ENCODE measurements at places on chromosomes 12 and 14.

- DNase-seq = no peak
These were observed 19.7 kb downstream of the MARK3 start for GRCh38 chr14:103404920-103405319.

DNA sequence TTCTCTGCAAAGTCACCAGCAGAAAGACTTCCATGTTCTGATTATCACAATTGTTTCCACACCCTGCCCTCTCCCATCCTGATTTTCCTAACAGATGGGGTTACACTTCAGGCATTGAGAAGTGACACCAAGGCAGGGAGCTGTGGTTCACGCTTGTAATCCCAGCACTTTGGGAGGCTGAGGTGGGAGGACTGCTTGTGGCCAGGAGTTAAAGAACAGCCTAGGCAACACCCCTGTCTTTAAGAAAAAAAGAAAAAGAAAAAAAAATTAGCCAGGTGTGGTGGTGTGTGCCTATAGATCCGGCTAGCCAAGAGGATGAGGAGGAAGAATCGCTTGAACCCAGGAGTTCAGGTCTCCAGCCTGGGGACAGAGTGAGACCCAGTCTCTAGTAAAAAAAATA, 5.2 kb downstream of the PPP1CC start:
- no peak for DNase-seq

GRCh38 chr14:33693237-33693636, 257.6 kb downstream of the EGLN3 start:
- DNase-seq = no peak

DNA sequence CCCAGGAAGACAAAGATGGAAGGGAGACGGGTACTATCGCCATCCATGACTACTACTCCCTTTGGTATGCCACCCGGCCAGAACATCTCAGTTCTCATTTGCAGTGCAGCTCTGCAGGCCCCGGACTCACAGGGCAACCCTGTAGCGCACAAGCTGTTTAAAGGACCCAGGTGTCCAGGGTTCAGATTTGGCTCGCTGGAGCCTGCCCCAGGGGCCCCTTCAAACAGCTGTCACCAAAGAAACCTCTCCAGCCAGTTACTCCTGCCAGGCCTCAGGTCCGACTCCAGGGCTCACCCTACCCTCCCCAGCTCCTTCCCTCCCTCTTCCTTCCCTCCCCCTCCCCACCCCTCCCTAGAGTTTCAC, 5.5 kb upstream of the CHD4 start:
- no peak for DNase-seq

GRCh38 chr12:115313929-115314328, 630.0 kb upstream of the TBX3 start:
- DNase-seq = no peak

DNA sequence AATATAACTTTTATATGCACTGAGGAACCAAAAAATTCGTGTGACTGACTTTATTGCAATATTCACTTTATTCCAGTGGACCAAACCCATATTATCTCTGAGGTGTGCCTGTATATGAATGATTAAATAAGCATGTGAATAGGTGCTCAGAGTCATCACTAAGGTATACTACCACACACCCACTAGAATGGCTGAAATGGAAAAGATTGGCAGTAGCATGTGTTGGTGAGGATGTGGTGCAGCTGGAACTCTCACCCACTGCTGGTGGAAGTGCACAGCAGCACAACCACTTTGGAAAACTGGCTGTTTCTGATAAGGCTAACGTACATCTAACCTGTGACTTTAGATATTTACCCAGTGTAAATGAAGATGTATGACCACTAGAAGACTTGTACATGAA, 36.8 kb downstream of the GOLGA5 start:
- DNase-seq = no peak
